ENCODE measurements at places on chromosomes 5 and 9. TPM values are rescaled to one million over a fixed set of nuclear protein-coding genes. Genes with fewer than 3 reads are reported as not detected.
A peak's percentile ranks its signal among the peaks of the same experiment; 100 is the strongest.

DNA sequence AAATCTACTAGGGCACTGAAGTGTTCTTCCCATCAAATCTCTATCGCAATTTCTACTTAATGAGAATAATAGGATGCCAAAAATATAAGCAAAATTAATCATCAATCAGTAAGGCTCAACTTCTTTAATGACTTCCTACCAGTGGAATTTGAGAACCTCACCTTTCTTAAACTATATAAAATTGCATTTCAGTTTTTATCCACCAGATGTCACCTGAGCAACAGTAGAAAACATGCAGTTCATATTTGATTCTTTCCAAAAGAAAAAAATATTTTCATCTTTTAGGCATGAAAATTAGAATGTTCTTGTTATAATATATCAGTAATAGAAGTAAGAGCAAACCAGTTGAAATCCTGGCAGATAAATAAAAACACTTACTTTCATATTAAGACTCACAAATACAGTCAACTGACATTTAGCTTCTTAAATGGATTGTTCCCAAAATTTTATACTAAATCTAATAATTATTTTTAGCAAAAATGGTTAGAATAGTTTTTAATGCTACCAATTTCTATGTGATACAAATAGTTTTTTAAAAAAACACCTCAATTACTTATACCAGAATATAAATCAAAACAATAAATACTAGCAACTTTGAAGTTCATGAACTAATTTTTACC, 13.4 kb upstream of the CCDC112 start:
- peaks cover 3% of the 10 kb centered on the region for H3K27me3 ChIP-seq
- no peaks in the 10 kb centered on the region for H3K4me1 ChIP-seq
- H3K27ac ChIP-seq = no peak overlapping the region
- no peaks in the 10 kb centered on the region for H3K36me3 ChIP-seq

FLT4 gene
- under 0.01 TPM for total RNA-seq

- H3K36me3 ChIP-seq = no peaks in the 10 kb centered on the region
- no peak overlapping the region for H3K27ac ChIP-seq
- no peak overlapping the region for H3K4me3 ChIP-seq
- no peak for DNase-seq
Observed at GRCh38 chr5:148091991-148092964, 28.5 kb downstream of the SPINK5 start.

DNA sequence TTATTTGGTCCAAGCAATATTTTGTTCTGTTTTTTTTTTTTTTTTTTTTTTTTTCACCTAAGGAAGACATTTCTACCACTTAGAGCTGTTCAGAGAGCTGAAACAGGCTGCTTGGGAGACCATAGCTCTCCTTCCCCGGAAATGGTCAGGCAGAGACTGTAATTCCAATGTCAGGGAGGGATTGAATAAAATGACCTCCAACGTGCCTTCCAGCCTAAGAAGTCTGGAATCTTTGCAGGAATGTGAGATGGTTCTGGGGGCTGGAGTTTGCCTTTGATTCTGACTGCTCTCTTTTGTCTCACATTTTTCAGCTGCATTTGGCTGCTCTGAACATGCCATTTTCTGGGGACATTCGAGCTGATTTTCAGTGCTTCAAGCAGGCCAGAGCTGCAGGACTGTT, 38.3 kb upstream of the TGFBR1 start:
- peaks cover 14% of the 10 kb centered on the region for H3K4me1 ChIP-seq
- no peak overlapping the region for H3K27ac ChIP-seq
- H3K4me3 ChIP-seq = no peak overlapping the region
- peak; percentile 18 for DNase-seq

TLR4 gene
- under 0.01 TPM for total RNA-seq

MEIKIN gene
- total RNA-seq = not detected

GRCh38 chr9:5442400-5443011, 4.8 kb upstream of the PLGRKT start:
- no peaks in the 10 kb centered on the region for H3K27me3 ChIP-seq
- H3K27ac ChIP-seq = no peak overlapping the region
- H3K4me3 ChIP-seq = no peak overlapping the region
- H3K4me1 ChIP-seq = peaks cover 7% of the 10 kb centered on the region
- no peaks in the 10 kb centered on the region for H3K36me3 ChIP-seq
- DNase-seq = peak; percentile 66
